ENCODE measurements at places on chromosomes 16 and 17.

DNA sequence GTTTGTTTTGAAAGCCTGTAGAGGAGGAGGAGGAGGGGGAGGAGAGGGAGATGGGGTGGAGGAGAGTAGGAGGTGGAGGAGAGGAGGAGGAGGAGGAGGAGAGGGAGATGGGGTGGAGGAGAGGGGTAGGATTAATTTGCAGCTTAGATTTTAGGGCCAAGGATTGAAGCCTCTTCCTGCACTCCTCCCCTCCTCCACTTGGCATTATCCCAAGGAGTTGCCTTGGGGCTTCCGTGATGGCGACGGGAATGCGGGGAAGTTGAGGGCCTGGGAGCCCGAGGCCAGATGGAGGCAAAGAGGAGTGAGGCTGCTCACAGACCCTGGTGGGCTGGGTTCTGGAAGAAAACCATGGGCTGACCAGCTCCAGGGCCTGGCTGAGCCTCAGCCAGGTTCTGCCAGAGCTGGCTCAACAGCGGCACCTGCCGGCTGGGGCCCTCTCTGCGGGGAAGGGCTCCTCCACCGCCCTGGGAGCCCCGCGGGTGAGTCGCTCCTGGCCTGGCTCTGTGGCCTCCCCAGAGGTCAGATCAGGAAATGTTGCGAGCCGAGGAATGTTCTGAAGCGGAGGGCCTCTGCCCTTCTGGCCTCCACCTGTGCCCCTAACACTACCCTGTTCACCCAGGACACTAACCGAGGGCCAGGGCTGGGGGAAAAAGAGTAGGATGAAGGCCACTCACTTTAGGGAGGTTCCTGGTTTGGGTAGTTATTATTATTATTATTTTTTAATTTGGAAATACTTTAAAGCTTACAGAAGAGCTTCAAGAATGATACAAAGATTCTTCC lies 23.9 kb upstream of the FMNL1 start:
- peak; percentile 84 for DNase-seq

- no peak for DNase-seq
Observed at GRCh38 chr16:66306366-66307150, 59.9 kb upstream of the CDH5 start.

- DNase-seq: no peak
Observed at GRCh38 chr16:79754501-79754900, 154.0 kb upstream of the MAF start.

GRCh38 chr16:12611006-12611477 lies 192.6 kb downstream of the CPPED1 start:
- no peak for DNase-seq

DNA sequence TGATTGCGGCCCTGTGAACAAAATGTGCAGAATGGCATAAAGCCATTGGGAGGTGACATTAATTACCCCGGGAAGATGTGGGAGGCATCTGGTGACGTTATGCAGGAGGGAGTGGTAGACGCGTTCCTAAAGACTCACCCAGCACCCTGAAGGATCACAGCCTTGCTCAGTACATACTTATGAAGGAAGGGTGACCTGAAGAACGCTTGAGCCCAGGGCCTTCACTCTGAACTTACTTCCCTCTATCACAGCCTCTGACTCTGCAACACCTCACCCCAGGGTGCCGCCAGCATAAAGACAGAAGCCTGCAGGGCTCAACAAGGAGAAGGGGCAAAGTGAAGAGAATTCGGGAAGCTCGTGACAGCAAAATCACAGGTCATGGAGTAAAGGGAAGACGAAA lies 9.4 kb downstream of the MFSD6L start:
- no peak for DNase-seq

- peak; percentile 88 for DNase-seq
Observed at GRCh38 chr17:47733047-47733673, at the start of gene TBX21. Gene TBX21 (plus strand): TSS chr17:47733236. CDS start chr17:47733455, 219 bp downstream.

DNA sequence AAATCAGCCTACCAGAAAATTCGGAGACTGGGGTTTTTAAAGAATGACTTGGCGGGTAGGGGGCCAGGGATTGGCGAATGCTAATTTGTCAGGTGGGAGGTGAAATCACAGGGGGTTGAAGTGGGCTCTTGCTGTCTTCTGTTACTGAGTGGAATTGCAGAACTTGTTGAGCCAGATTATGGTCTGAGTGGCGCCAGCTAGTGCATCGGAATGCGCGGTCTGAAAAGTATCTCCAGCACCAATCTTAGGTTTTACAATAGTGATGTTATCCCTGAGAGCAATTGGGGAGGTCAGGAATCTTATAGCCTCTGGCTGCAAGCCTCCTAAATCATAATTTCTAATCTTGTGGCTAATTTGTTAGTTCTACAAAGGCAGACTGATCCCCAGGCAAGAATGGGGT lies 762 bp upstream of the RBL2 start:
- DNase-seq: no peak

DNA sequence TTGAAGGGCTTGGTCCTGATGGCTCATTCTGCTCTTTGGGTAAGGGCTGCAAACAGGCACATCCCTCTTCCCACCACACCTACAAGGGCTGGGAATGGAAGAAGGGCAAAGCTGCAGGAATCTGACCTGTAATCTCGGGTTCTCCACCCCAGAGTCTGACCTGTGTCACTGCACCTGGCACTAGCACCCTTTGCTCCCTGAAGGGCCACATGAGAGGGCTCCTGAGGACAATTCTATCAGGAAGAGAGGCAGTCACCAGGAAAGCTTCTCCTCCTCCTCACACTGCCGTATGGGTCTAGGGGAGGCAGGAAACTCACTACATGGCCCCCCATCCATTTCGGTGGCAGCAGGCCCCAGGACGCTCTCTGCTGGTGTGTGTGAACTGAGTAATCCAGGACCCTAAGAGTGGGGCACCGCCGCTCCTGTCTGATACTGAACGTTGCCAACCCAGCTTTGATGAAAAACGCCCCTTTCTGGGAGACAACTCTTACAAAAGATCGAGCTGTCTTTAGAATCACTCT lies 26.4 kb downstream of the TTLL6 start:
- DNase-seq: no peak

- DNase-seq: no peak
Observed at GRCh38 chr17:78823282-78824046, 17.1 kb downstream of the USP36 start.

DNA sequence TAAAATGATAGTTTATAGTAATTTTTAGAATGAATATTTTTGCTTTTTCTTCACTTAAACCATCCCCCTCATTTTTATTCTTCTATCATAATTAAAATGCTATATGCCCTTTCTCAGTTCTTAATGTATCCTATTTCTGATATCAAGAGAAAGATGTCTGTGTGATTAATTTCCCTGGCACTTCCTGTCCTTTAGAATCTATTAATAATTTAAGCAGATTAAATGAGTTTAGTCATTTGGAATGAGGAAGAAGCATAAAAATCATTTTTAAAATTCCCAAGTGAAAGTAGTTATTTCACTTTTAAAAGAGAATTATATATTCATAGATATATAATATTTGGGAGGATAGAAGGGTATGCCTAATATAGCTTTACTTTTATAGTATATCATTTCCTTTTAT lies 27.8 kb upstream of the CDR2 start:
- no peak for DNase-seq

- no peak for DNase-seq
Observed at GRCh38 chr17:27478901-27479538, 22.8 kb downstream of the KSR1 start.

DNA sequence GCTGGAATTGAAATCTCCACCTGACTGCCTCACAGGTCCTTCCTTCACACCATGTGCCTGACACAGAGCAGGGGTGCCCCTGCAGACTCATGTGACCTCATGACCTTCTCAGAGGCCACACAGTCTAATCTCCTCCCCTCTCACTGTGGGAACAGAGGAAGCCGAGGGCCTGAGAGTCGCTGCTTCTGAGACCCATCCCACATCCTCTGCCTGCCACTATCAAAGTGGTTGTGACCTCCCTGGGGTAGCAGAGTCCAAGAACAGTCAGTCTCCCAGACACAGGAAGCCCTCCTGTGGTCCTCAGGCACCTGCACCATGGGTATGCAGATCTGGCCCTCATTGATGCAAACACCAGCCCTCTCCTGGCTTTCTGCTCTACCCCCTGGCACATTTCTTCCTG lies 78.5 kb downstream of the RAB11FIP4 start:
- no peak for DNase-seq

DNA sequence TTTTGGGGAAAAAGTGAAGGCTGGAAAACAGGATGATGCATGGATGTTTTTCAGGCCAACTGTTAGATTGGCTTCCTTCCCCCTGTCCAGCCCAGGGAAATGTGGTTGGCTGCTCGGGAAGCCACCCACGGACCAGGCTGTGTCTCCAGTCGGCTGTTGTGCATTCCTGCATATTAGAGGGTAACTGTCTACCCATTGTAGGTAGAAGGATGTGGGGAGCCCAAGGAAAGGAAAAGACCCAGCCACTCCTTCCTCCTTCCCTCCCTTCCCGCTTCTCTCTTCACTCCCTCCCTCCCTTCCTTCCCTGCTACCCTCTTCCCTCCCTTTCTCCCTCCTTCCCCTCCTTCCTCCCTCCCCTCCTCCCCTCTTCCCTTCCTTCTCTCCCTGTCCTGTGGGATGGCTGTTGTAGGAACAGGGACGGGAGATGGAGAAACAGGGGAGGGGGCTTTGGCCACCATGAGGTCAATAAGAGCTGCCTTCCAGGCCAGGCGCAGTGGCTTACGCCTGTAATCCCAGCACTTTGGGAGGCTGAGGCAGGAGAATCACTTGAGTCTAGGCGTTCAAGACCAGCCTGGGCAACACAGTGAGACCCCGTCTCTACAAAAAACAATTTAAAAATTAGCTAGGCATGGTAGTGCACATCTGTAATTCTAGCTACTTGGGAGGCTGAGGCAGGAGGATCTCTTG lies 16.9 kb downstream of the SYT17 start:
- DNase-seq: no peak

DNA sequence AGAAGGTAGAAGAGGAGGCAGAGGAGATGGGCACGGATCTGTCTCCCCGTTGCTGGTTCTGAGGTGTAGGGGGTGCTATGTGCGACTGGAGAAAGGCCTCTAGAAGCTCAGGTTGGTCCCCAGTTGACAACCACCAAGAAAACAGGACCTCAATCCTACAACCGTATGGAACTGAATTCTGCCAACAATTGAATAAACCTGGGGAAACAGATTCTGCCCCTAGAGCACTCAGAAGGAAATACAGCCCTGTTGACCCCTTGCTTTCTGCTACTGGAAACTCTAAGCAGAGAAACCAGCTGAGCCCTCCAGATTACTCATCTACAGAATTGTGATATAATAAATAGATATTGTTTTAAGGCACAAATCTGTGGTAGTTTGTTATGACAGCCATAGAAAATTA lies 313.0 kb upstream of the GOT2 start:
- DNase-seq: no peak

DNA sequence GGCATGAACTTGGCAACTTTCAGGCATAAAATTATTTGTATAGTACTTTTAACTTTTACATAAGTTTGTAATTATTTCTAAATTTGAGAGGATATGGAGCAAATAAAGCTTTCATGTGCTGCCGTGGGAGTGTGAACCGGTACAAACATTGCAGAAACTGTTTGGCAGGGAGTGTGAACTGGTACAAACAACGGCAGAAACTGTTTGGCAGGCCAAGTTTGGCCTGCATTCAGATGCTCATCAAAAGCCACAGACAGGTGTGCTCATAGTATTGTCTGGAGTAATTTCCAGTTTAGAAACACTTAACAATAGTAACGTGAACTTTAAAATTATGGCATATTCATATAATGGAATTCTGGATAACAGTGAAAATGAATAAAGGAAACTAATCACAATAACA lies 73.8 kb upstream of the ATP2A3 start:
- no peak for DNase-seq

GRCh38 chr17:35242158-35242804 lies 591 bp upstream of the SLFN5 start:
- peak; percentile 77 for DNase-seq

- DNase-seq: no peak
Observed at GRCh38 chr17:81419319-81419885, 24.1 kb downstream of the BAHCC1 start.

- DNase-seq: no peak
Observed at GRCh38 chr17:61458421-61459141, 6.4 kb downstream of the TBX4 start.

GRCh38 chr17:81868674-81869220 lies 2.4 kb downstream of the ARHGDIA start:
- no peak for DNase-seq

GRCh38 chr16:10638101-10638500 lies 56.6 kb downstream of the TEKT5 start:
- DNase-seq: no peak
